ENCODE measurements at places on chromosomes 5 and 9.

GRCh38 chr5:61999371-61999770, 306.6 kb upstream of the KIF2A start:
- DNase-seq, result no peak

DNA sequence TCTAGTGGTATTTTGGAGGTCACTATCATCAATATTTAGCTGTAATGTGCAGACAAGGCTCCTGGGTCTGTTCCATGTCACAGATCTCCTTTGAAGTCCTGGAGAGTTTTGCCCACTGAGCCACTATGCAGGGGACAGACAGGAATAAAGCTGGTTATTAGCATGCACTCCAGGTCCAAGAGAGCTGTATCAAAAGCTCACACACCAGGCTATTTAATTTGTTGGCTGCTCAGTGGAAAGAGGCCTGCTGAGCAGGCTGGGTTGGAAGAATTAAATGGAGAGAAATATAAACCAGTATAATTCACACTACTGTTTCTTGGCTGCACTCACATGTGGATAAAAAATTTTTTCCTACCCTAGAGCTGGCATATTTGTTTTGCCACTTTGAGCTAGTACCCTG, 113.8 kb upstream of the TAF11L2 start:
- DNase-seq, result no peak

DNA sequence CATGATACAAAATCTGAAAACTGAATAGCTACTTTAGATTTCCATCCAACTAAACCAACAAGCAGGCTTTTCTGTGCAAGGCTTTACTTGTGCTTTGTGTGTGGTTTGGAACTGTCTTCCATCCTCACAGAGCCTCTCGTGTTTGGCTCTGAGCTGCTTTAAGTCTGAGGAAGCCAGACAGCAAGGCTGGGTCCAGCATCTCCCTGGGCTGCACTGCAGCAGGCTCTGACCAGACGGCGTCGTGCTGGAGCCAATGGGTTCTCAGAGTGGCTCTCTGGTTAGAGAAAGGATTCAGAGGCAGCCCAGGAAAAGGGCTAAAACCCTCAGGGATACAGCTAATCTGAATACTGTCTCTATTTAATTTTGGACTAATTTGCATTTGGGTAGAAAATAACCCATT, 207.9 kb upstream of the EFNA5 start:
- DNase-seq, result no peak

DNA sequence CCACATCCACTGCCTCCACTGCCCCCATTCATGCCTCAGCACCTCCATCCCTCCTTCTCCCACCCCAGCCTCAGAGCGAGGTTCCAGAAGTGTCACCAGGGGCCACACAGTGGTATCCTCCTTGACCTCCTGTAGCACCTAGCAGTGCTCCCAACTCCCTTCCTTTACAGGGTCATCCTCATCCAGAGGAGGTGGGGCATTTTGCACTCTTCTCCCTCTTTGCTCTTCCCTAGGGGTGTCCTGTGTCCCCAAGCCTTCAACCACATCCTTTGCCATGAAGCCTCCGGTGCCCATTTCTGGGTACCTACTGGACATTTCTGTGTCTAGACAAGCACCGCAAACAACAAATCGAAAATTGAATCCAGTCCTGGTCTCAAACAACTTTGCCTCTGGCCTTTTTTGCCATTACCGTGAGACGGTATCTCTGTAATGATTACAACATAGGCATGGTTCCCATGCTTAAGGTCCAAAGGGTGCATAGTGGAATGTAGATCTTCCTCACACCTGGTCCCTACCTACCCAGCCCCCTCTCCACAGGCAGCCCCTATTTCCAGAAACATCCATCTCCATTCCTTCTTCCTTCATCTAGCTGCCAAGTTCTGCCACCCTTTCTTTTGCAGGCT, 17.6 kb downstream of the WWC1 start:
- no peak for DNase-seq

DNA sequence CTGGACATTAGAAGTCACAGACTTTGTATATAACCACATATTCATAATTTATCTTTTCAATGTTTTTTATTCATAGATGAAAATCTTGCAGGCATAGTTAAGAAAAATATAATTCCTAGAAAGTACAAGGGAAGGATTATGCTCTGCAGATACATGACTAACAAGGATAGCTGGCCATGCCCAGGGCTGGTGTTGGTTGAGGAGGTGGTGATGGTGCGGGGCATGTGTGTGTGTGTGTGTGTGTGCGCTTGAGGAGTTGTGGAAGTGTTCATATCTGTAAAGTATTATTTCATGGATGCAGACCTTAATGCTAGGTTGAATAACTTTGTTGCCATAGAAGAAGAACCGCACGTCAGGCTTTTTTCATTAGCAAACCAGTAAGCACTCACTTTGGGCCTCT, 1.3 kb downstream of the S1PR3 start:
- no peak for DNase-seq

All from nephron progenitor cell (in vitro differentiated cells).